Ureter (tissue), 1 donor: ENCODE measurements at places on chromosomes 12 and 14.

DNA sequence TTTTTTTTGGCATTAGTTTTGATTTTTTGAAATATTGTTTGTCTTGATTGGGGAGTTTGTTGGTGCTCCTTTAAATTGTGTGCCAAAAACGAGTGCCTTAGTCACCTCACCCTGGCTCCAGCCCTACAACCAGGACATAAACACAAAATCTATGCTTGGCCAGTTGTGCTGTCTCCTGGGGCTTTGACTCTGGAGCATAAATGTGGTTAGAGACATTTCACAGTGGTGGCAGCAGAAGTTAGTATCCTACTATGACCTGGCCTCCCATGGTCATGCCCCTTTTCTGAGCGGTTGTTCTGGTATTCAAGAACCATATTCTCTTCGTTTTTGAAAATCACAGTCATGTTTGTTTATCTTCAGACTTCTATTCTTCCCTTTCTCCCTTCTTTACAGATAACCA is 70.7 kb upstream of the PSMA6 start:
- no peak for DNase-seq

GRCh38 chr14:83534995-83535394 is 1994.9 kb upstream of the FLRT2 start:
- DNase-seq, result no peak

DNA sequence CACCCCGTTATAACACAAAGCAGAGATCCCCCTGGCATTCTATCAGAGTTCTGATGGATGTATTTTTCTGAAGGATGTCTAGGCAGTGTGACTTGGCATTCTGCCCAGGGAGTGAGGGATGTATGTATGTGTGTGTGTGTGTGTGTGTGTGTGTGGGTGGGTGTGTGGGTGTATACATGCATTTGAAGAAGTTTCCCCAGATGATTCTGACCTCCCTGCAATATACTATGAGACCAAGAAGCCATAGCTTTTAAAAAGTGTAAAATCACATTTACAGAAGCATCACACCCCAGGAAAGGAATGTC is 59.7 kb upstream of the NAP1L1 start:
- DNase-seq, result no peak

GRCh38 chr12:55702861-55703260 is 4.8 kb downstream of the ITGA7 start:
- no peak for DNase-seq

DNA sequence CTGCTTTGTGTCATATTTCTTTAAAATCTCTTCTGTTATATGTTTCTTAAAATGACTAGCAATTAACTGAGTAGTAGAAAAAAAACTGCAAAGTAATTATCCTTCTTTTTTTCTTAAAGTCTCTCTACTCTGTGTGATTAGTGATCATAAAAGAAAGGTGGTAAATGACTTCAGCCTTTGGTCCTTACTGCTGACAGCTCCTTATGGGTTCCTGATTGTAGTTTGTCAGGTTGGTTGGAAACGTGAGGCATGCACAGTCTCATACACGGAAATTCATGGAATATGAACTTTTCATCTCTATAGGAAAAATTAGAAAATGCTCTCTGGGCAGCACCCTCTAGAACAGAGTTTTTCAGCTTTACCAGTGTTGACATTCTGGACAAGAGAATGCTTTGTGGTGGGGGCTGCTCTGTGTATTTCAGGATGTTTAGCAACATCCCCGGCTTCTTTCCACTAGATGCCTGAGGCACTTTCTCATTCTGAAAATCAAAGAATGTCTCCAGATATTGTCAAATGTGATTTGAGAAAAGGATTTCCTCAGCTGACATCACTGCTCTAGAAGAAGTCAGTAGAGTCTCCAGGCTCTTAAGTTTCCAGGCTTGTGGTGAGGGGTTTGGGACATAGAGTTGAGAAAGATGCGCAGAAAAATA is 121.0 kb downstream of the PIK3C2G start:
- DNase-seq, result no peak

GRCh38 chr12:83904175-83904574 is 1008.4 kb downstream of the SLC6A15 start:
- DNase-seq, result no peak

DNA sequence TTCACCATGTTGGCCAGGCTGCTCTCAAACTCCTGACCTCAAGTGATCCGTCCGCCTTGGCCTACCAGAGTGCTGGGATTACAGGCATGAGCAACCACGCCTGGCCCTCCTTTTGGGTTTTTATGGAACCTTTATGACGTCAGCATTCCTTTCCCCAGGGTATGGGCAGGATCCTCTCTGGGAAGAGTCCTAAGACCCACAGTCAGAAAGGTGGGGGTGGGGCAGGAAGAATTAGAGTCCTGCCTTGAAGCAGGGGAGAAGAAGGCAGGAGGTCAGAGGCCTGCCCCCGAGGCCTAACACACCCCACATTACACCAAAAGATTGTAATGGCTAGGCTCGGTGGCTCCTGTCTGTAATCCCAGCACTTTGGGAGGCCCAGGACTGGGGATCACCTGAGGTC is 30.8 kb upstream of the CDK17 start:
- no peak for DNase-seq

DNA sequence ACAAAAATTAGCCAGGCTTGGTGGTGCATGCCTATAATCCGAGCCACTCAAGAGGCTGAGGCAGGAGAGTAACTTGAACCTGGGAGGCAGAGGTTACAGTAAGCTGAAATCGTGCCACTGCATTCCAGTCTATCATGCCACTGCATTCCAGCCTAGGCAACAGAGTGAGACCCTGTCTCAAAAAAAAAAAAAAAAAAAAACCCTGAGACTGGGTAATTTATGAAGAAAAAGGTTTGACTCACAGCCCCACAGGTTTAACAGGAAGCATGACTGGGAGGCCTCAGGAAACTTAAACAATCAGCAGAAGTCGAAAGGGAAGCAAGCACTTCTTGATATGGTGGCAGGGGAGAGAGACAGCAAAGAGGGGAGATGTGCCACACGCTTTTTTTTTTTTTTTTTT is 123.2 kb downstream of the GXYLT1 start:
- DNase-seq, result no peak

- DNase-seq, result no peak
These were observed 1.2 kb downstream of the MMP17 start for GRCh38 chr12:131829356-131829747.

- DNase-seq, result no peak
These were observed 17.5 kb downstream of the ANAPC5 start for GRCh38 chr12:121334513-121335343.

DNA sequence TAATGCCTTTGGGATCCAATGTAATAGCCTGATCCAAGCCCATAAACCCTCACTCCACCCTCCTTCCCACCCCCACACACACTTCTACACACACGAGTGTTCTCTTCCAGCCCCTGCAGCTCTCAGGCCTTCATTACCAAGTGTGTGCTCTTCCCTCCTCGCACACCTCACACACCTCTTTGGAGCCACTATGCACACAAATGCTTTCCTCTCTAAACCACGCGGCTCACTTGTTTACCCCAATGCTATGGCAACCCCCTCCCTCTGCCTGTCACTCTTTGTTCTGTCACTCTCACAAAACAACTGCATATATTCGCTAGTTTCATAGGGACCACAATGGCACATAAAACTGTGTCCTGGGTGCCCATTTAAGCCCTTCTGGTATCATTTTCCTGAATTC is 35.1 kb downstream of the PPP2R5E start:
- DNase-seq, result no peak

DNA sequence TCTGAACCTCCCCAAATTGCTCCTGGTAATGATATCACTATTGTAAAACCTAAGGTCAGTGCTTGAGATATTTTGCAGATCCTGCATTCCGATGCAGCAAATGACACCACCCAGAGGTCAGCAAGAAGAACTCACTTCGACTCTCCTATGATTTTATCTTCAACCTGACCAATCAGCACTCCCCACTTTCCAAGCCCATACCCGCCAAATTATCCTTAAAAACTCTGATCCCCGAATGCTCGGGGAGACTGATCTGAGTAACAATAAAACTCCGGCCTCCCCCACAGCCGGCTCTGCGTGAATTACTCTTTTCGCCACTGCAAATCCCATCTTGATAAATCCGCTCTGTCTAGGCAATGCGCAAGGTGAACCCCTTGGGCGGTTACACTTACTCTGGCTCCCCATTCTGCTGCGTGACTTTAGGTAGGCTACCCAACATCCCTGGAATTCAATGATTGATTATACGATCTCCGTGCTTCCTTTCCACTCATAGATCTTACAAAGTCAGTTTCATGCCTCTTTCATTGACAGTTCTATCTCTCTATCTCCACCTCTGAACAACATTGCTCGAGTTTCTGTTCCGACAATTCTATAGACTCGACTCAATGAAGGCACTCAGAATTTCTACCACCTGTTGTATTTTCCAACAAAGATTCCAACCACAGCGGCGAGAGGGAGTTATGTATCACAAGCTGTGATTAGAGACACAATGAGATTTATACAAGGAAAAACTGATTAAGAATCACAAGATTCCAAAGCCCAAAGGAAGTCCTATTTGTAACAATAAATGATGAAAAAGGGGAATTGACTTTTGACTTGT is 939 bp downstream of the NPC2 start:
- no peak for DNase-seq

GRCh38 chr14:73753124-73753886 is 39.1 kb upstream of the PNMA1 start:
- DNase-seq, result no peak

- no peak for DNase-seq
These were observed 44.6 kb downstream of the GNS start for GRCh38 chr12:64714551-64714968.

DNA sequence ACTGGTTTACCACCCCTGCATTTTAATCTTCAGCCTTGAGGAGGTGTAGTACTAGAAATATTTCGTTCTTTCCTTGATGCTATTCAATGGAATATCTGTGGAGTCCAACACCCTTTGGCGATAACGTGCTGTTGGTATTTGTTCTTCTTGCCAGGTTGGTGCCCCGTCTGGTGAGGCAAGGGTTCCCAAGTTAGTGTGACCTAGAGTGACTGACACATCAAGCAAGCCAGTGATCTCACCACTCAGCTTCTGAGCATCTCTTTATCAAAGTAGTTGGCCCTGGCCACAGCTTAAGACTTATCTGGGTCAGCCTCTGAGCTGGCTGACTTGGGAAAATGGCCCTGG is 60.2 kb downstream of the PLXNC1 start:
- DNase-seq, result no peak

GRCh38 chr14:76491172-76491930 is 115.4 kb downstream of the ESRRB start:
- no peak for DNase-seq

DNA sequence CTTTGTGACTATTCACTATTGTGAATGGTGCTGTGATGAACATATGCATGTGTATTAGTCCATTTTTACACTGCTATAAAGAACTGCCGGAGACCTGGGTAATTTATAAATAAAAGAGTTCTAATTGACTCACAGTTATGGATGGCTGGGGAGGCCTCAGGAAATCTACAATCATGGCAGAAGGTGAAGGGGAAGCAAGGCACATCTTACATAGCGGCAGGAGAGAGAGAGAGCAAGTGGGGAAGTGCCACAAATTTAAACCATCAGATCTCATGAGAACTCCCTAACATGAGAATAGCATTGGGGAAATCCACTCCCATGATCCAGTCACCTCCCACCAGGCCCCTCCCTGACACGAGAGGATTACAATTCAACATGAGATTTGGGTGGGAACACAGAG is 90.8 kb downstream of the ATP23 start:
- no peak for DNase-seq

DNA sequence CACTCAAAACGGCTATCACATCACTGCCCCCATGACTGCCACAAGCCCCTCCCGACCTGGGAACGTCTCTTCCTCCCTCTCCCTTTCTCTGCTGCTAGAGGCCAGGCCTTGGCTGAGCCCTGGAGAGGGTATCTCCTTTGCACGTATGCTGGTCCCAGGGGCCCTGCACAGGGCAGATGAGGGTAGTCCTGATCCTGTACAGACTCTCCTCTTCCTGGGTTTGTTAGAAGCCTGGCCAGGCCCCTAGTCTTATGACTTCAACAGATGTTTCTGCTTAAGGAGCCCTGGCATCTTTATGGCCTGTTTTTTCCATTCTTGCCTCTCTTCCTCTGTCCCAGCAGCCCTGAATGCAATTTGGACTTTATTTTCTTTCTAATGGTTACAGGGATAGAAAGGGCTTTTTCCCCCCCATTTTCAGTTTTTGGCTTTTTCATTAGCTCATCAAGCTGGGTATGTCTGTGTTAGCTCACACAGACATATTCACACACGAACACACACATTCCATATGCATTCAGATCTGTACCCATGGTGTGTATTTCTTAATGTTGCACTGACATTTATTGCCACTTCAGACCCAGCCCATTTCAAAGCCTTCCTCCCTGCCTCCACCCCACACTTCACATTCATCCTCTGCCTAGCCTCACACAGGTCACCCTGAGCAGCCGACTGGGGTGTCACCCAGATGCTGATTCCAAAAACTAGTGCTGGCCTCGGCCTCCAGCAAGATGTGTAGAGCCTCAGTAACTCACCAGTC is 203.2 kb downstream of the ZFP36L1 start:
- DNase-seq, result peak; percentile 69

DNA sequence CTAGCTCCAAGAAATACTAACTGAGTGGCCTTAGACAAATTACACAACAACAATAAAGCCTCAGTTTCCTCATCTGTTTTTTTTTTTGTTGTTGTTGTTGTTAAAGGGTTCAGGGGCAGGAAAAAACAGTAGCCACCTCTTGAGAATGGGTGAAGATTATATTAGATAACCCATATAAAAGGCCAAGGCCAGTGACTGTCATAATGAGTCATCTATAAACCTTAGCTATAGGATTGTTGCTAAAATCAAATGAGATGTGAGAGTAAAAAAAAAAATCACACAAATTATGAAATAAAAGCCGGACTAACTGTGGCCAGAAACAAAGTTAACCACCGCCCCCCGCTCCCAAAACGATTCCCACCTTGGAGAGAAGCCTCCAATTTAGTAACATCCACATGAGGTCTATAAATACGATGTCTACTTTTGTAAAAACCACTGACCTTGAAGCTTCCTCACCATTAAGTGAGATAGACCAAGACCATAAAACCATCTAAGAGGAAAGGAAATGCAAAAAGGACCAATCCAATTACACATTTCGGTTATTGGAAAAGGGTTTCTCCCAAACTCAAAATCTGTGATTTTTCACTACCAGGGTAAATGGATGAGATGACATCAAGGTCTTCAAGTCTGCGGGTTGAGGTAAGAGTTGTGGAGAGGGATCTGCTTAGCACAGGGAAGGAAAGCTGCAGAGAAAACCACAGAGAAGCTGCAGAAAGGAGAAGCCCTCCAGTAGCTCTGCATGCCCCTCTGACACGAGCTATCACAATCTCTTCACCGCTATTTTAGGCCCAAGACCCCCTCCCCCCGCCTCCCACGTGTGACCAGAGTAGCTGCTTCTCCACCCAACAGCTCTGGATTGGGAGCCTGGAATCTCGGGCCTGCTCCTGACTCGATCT is 1.0 kb downstream of the NAA25 start:
- peak; percentile 37 for DNase-seq

DNA sequence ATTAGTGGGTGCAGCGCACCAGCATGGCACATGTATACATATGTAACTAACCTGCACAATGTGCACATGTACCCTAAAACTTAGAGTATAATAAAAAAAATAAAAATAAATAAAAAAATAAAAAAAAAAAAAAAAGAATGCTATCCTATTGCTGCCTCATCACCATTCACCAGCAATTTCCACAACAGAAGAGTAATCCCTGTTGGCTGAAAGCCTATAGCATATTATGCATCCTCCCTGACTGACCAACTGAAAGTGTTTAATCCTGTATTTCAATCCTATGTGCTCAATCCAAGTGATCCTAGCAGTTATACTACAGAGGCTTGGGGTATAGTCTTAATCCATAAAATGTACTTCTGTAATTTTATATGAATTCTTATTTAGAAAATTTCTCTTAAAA is 18.5 kb downstream of the DICER1 start:
- no peak for DNase-seq
